ENCODE measurements at places on chromosomes 3 and 15.

- no peak for DNase-seq
Observed at GRCh38 chr3:49163609-49164008, 2.5 kb downstream of the CCDC71 start.

GRCh38 chr3:126447456-126448106, 28.1 kb downstream of the ZXDC start:
- no peak for DNase-seq

DNA sequence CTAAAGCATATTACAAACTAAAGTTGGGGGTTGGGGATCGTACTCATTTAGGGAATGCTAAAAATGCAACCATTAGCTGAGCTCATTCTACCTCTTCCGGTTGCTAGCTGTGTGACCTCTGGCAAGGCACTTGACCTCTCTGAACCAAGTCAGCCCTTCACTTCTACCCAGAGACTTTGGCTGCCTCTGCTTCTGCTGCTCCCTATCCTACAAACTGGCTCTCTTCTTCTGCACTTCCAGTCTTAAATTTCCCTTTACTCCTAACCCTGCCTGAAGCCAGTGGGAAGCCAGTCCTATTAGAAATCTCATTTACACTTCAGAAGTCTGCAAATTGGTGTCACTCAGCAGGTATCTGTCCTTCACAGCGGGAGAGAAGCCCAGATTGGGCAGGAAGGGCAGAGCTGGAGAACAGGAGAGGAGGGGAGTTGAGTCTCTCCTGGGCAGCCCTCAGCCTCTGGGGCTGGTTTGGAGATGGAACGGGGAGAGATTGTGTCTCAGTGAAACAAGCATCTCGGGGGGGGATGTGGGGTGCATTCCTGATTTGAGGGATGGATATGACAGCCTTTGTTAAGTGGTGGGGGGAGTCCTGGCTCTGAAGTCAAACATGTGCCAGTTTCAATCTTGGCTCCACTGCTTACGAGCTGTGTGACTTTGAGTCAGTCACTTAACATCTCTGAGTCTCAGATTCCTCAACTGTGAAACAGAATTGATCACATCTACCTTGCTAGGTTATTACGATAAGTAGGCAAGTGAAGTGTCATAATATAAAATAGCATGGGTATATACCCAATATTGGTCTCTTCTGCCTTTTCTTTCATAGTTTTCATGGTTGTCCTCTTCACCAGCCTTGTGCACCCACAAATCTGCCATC, 7.8 kb upstream of the AEN start:
- DNase-seq = no peak

DNA sequence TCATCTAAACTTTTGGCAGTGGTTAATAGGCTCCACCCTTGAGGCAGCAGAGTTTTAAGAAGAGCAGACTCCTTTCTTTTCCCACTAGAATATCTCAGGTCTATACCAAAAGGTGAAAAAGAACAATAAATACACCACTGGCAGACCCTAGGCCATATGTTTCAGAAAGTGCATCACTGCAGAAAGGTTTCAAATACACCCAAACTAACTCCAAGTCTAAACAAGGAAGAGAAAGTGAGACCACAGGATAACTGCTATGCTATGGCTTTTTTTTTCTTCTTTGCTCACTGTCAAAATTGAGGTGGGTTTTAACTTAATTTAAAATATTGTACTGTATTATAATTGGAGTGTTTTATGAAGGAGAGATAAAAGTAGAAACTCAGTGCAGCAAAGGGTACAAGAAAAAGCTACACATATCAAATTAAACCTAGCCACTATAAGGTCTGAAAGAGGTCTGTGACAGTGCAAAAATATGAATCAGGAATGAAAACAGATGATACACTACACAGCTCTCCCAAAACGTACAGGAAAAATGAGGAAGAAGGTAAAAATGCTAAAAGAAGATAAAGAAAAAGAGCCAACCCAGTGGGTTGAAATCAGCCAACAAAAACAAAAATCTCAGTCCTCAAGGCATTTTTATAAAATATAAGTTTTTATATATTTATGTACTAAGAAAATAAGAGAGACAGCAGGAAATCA, 8.4 kb downstream of the SNX4 start:
- DNase-seq = no peak

DNA sequence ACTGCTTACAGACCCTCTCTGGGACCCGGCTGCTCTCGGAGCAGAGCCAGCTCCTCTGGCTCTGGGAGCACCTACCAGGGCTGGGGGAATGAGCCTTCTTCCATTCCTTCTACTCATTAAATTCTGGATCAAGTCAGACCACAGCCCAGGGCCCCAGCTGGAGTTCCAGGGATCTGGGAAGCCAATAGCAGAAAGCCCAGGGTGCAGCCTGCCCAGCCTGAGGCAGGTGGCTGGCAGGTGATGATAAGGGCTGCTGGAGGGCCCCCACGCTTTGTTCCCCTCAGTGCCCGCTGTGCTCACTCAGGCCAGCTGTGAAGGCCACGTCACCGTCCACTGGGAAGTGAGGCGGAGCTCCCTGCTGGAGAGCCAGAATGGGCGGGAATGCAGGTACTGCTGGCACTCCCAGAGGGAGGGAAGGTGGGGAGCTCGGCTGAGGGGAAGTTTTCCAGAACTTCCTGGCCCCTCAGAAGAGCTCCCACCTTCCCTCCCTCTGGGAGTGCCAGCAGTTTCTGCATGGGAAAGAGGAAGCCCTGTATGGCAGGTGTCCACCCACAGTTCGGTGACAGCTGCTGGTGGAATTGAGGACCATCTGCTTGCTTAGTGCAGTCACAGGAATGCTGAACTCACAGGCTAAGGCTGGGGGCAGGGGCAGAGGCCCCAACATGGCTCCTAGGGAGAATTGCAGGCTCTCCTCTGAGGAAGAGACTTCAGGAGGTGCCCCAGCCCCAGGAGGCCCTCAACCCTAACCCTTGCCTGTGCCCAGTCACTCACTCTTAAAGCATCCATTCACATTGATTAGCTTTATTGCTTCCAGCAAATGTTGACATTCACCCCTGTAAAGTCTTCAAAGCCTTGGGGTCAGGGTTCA, 12.6 kb upstream of the RTP3 start:
- DNase-seq = no peak

GRCh38 chr15:23869396-23869795, 182.3 kb upstream of the NDN start:
- DNase-seq = no peak

DNA sequence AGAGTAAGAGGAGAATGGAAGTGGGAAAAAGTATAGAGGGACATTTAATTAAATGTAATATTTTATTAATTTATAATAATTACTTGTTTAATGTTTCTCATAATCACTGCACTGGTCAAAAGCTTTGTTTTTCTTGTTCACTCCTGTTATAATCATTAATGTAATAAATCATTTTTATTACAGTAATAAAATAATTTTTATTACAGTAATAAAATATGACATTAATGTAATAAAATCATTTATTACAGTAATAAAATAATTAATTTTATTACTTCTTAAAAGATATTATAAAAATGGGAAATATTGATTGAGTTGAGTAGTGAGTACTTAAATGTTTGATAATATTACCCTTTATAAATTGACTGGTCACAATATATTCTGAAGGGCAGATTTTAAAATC, 181.1 kb upstream of the SOX2 start:
- DNase-seq = no peak
